ENCODE measurements at places on chromosomes 6 and 20.

- no peak for DNase-seq
Measured at GRCh38 chr20:32537657-32538525, 47.2 kb downstream of the NOL4L start.

- no peak for DNase-seq
Measured at GRCh38 chr6:80477591-80477990, 371.1 kb downstream of the BCKDHB start.

- DNase-seq: no peak
Measured at GRCh38 chr20:375265-375889, 5.2 kb upstream of the TRIB3 start.

GRCh38 chr6:122803171-122803661 lies 14.2 kb downstream of the SMPDL3A start:
- DNase-seq: no peak

GRCh38 chr6:34049395-34050342 lies 96.2 kb downstream of the GRM4 start:
- DNase-seq: no peak

- DNase-seq: no peak
Measured at GRCh38 chr6:138907167-138907566, 80.9 kb downstream of the REPS1 start.

DNA sequence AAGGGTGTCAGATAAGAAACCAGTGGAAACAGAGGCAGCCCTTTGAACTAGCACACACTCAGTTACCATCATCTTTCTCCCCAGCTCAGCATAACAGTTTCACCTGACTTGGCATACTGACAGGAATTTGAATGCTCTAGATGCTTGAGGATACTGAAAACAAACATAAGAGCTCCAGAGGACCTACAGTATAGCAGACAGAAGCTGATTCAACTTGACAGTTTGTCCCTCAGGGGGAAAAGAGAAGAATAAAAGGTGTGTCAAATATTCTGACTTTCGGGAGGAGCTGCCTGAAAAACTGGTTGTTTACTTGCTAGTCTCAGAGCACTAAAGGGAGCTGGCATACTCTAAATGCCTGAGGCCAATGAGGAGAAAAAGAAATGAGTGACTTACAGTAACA lies 35.1 kb downstream of the EYS start:
- DNase-seq: no peak

DNA sequence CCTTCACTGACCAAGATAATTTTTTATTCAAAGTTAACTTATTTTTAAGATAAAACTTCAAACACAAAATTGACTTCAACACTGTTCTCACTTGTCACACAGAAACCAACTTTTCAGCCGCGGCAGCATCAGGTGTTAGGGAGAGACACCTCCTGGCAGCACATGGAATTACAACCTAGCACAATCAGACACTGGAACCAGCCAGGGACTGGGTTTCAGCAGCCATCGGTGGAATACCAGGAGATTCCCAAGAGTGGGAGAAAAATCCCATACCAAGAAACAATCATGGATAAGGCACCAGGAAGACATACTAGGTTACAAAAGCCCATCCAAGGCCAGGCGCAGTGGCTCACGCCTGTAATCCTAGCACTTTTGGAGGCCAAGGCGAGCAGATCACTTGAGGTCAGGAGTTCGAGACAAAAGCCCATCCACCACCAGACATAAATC lies 70.0 kb downstream of the SNX5 start:
- peak; percentile 53 for DNase-seq

DNA sequence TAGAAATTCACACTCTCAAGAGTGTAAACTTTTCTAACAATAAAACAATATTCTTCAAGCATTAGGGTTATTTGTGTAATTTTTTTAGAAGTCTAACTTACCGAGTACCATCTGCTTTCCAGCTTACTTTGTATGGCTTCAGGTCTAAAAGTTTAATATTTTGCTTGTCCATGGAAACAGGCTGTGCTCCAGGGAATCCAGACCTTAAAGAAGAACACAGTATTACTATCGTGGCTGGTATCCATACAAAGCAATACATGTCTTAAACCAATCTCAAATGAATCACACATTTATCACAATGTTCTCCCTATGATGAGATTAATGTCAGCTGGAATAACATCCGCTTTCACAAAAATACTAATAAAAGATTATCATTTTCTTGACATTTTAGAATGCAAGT lies 73.0 kb downstream of the RNGTT start:
- no peak for DNase-seq

GRCh38 chr6:113684382-113684901 lies 172.7 kb upstream of the MARCKS start:
- no peak for DNase-seq

- no peak for DNase-seq
Measured at GRCh38 chr20:22846863-22847262, 188.2 kb upstream of the SSTR4 start.

- DNase-seq: no peak
Measured at GRCh38 chr20:50416269-50417022, 93.7 kb upstream of the PTPN1 start.

DNA sequence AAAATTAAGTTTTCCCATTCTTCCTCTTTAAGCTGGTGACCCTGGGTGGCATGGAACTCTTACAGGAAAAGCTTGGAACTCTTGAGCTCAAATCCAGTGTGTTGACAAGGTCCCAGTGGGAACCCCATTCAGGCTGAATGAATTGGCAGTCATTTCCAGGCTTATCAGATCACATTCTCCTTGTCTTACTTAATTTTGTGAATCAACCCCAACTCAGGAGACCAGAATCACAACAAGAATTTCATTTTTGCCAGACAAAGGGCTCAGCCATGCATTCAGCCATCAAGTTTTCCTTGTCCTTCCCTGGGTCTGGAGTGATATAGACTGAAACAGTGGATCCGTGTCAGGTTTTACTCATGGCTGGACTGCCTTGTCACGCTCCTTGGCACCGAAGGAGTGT lies 92.1 kb upstream of the EEF1E1 start:
- DNase-seq: no peak

- DNase-seq: peak; percentile 68
Measured at GRCh38 chr6:3456898-3457709, at the start of gene SLC22A23. Gene SLC22A23, minus strand, starts transcription at chr6:3457050. Its CDS starts 491 bp downstream, at chr6:3456559.

DNA sequence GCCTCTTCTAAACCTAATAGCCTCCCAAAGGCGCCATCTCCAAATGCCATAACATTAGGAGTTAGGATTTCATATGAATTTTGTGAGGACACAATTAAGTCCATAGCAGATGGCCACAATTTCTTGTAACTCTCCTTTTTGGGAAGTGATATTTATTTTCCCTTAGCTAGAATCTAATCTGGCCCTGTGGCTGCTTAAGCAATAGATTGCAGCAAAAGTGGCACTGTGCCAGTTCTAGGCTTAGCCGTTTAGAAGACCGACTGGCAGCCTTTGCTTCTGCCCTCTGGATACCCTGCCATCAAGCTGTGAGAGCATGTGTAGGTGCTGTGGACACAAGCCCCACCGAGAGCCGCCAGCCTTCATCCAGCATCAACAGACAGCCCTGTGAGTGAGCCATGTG lies 15.9 kb upstream of the ADGB start:
- DNase-seq: no peak

DNA sequence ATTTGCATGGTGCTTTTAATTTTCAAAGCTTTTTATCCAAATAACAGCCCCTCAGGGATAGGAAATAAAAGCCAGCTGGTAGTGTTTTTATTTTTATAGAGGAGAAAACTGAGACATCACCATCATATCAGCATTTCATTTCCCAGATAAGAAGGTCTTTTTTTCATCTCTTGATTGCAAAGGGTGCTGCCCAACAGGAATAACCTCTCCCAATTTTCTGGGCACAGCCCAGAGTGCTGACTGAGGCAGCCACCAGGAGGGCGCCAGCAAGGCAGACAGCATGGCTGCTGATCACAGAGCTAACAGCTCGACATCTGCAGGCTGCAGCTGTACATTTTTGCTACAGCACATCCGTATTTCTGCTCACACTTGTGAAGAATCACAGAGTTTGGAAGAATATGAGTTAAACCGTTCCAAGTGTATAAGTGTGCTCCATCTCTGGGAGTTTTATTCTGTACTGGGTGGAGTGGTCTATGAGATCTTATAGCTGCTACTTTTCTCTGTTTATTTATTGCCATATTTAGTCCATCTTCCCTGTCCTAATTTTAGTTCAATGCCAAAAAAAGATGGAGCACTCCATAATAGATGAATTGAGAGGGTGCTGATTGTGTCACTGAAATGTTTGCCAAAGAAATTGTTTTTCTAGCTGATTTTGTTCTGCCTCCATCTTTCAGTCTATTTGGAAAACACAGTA lies 85.5 kb upstream of the C20orf144 start:
- no peak for DNase-seq

GRCh38 chr20:60641879-60642447 lies 610.1 kb upstream of the CDH4 start:
- DNase-seq: no peak

GRCh38 chr6:37965964-37966676 lies 146.6 kb downstream of the ZFAND3 start:
- no peak for DNase-seq

DNA sequence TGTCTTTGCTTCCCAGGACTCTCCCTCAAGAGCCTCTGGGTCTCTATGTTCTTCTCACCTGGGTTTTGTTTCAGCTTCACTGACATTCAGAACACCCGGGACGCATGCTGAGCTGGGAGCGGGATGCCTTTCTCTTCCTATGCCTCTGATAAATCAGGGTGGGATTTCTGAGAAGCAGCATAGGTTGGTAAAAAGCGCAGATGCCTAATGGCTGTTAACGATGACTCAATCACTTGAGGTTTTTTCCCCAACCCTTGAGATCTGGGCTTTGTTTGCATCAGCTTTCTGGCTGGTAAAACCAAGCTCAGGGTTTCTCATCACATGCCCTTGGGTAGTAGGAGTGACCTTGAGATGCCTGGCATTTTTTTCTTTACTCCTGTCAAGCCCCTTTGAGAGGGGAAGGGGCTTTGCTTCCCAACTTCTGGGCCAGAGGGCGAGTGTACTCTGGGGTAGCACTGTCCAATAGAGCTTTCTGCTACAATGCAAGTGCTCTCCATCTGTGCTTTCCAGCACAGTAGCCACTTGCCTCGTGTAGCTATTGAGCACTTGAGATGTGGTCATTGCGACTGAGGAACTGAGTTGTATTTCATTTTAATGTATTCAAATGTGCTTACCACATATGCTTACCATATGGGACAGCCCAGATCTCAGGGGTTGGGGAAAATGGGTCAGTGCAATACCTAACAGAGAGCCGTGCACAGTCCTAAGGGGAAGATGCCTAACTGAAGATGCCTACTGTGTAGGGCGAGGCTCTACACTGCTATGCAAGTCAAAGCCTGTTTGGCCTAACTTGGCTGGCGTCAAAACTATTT lies 69.1 kb downstream of the PPP1R14C start:
- no peak for DNase-seq

DNA sequence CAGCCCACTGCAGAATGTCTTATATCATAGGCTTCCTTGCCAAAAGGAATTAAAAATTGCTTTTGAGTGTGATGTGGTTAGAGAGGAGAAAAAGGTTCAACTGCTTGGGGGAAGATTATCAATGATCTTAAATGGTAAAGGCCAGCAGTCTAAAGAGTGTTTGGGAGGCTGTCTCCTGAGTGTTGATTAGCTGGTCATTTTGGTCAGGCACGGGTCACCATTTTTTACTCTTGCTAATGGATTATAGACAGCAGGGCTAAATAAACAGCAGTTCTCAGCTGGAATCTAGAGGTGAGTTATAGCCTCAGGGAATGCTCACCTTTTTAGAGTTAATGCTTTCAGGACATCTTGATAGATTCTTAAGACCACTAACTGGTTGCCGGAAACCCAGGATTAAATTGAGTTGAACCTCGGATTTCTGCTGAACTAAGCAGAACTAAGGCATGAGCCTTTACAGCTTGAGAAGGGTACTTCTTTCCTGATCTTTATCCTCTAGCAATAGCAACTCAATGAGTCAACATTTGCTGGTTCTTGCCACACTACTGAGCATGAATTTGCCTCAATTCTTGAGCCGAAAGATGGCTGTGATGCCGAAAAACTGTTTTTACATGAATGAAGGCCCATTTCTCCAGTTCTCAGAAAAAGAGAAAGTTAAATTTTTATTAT lies 120.4 kb downstream of the LRRC1 start:
- DNase-seq: no peak

DNA sequence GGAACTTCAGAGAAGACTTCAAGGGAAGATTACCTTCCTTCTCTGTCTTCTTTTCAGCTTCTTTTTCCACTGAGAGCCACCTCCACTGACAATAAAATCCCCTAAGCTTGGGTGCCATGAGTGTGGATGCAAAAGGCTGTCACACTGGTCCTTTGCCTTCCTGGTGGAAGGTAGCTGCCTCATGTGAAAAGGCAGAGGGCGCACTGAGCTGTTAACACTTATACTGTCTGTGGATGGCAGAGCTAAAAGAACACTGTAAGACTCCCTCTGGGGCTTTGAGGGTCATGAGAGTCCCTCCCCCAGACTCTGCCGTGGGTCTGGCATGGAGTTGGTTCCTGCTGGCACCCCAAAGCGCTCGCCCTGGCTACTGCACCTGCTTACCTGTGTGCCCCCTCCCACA lies 536.7 kb upstream of the IMPG1 start:
- no peak for DNase-seq

DNA sequence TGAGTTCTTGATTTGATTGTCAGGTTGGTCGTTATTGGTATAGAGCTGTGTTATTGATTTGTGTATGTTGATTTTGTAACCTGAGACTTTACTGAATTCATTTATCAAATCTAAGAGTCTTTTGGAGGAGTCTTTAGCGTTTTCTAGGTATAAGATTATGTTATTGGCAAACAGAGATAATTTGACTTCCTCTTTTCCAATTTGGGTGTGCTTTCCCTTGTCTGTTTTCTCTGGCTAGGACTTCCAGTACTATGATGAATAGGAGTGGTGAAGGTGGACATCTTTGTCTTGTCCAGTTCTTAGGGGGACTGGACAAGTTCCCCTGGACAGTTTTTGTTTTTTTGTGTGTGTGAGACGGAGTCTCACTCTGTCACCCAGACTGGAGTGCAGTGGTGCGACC lies 17.4 kb downstream of the HLA-DOA start:
- no peak for DNase-seq

- DNase-seq: peak; percentile 75
Measured at GRCh38 chr6:292506-293192, 362 bp downstream of the DUSP22 start.

DNA sequence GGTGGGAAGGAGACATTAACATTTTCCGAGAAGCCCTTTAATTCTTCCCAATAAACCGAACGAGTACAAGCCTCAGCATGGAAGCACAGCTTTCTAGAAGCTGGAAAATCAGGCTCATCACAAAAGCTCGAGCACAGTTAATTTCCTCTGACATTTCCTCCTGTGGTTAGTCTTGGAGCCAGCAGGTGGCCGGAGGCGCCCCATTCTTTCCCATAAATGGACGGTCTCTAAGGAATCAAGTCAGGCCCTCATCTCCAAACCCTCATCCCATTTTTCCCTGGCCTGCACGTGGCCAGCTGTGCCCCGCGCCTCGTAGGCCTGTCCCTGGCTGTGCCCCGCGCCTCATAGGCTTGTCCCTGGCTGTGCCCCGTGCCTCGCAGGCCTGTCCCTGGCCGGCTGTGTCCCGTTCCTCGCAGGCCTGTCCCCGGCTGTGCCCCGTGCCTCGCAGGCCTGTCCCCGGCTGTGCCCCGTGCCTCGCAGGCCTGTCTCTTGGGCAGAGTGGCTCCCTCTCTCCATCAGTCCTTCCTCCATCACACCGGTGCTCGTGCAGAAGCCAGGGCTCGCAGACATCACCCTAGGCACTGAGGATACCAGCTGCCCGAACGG lies 19.7 kb upstream of the NTSR1 start:
- DNase-seq: no peak

- no peak for DNase-seq
Measured at GRCh38 chr6:126764104-126764503, 354.4 kb upstream of the RSPO3 start.

GRCh38 chr20:63529861-63530787 lies 7.1 kb downstream of the PTK6 start:
- no peak for DNase-seq

GRCh38 chr6:15339081-15339480 lies 93.2 kb downstream of the JARID2 start:
- no peak for DNase-seq

GRCh38 chr20:19739351-19739750 lies 18.7 kb upstream of the RIN2 start:
- no peak for DNase-seq

All from T-helper 17 cell (primary cell).